ENCODE measurements at places on chromosomes 6 and 20.

GRCh38 chr20:58179432-58180099 lies 48.9 kb downstream of the ANKRD60 start:
- peak; percentile 74 for DNase-seq

DNA sequence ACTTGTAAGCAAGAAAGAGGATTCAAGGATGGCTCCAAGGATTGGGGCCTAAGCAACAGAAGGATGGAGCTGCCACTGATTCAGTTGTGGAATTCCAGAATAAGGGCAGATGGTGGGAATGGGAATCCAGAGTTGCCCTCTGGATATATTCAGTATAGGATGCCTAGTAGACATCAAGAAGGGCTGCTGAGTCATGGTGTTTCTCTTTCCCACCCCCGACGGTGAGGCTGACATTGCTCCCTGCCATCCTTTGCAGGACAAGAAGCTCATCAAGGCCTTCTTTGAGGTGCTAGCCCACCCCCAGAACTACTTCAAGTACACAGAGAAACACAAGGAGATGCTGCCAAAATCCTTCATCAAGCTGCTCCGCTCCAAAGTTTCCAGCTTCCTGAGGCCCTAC lies 11.2 kb upstream of the ZNF76 start:
- no peak for DNase-seq

DNA sequence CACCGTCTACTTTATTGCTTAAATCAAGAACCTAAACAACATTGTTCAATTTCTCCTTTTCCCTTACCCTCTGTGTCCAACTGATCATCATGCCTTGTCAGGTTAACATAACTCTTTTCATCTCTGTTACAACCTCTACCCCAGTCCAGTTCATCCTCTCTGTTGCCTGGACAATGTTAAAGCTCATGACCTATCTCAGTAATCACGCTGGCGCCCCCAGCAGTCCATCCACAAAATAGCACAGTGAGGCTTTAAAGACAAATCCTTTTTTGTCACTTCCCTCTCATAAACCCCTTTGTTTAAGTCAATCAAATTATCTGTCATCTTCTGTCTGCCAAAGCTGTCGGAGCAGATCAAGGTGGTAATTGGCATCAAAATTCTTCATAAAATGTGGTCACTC lies 140.1 kb downstream of the QKI start:
- DNase-seq = peak; percentile 70

GRCh38 chr6:159959165-159959975 lies 9.5 kb upstream of the IGF2R start:
- DNase-seq = no peak

- no peak for DNase-seq
These were observed 98.0 kb downstream of the RPP40 start for GRCh38 chr6:4905826-4906225.

DNA sequence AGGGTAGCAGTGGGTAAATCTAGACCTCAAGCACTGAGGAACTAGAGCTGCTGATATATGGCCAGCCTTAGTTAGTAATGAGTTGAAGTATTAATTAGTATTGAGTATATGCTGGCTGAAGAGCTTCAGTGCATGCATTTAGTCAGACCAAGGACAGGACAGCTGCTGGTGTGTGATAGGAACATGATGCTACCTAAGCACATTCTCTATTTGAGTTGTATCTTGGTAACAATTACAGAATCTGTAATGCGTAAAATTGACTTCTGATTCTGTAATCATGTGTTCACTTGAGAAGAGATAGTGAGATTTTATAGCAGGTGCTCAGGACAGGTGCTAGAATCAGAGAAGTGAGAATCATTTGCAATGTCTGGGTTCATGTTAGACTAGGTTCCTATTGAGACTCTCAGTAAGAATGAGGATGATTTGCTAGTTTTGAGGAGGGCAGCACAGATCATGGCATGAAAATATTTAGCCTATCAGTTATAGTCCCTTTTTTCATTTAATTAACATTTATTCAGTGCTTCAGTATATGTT lies 369.4 kb upstream of the HS3ST5 start:
- no peak for DNase-seq

DNA sequence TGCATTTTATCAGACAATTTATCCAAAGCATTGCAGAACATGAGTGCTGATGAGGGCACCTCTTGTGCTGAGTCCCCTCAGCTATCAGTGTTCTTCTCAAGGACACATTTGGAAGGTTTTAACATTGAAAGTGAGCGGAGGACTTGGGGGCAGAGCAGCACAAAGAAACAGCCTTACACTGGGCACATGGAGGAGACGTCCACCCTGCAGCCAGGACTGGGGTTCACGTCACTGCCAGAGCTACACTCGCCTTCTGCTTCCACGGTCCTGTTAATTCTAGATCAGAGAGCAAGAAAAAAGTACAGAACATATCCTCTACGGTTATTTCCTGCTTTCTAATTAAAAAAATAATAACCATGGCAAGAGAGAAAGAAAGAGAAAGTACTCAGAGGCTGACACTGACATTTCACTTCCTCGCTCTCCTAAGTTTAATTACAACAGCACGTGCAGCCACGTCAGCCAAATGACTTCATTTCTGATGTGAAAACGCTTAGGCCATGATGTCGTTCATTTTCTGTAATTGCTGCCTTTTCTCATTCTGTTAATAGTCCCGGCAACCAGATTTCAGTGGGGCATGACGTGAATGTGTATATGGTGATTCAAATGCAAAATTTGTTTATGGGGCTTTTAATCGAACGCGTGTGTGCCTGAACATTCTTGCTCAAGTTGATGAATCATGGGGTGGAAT lies 5.1 kb downstream of the PRND start:
- no peak for DNase-seq

DNA sequence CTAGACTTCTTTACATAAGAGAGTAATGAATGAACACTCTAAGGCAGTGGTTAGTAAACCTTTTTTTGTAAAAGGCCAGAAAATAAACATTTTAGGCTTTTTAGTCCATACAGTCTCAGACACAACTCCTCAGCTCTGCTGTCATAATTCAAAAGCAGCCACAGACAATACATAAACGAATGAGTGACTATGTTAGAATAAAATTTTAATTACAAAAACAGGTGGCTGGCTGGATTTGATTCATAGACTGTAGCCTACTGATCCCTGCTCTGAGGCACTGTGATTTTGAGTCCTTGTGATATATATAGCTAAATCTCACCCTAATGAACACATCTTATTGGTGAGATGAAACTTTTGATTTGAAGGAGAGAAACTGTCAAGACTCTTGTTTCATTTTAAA lies 155.1 kb downstream of the AIG1 start:
- no peak for DNase-seq

GRCh38 chr6:15366003-15366535 lies 120.2 kb downstream of the JARID2 start:
- DNase-seq = no peak

GRCh38 chr6:11805259-11806053 lies 26.9 kb upstream of the ADTRP start:
- DNase-seq = no peak

DNA sequence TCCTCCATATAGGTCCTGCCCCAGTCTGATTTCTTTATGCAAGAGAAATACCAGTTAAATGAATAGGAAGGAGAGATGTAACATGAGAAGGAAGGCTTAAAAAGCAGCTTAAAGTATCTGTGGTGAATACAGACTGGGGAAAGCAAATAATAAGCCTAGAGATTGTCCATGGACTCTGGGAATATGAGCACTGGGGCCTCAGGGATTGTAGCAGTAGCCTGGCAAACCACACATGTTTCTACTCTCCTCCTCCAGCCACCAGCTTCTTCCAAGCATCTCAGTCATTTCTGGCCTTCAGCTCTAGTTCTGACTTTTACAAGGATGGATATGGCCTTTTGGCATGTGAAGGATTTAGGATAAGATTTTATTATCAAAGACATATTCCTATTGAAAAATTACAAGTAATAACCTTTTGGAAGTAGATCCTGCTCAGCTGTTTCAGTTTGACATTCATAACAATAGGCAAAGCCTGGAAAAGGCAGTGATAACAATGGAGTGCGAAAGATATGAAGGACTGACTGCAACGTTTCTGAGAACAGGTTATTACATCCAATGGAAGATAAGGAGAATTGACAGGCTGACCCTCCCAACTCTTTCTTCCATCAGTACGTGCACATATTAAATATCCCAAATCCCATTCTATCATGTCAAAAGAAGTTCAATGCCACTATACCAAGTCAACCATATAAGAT lies 41.6 kb downstream of the CYP39A1 start:
- DNase-seq = no peak

DNA sequence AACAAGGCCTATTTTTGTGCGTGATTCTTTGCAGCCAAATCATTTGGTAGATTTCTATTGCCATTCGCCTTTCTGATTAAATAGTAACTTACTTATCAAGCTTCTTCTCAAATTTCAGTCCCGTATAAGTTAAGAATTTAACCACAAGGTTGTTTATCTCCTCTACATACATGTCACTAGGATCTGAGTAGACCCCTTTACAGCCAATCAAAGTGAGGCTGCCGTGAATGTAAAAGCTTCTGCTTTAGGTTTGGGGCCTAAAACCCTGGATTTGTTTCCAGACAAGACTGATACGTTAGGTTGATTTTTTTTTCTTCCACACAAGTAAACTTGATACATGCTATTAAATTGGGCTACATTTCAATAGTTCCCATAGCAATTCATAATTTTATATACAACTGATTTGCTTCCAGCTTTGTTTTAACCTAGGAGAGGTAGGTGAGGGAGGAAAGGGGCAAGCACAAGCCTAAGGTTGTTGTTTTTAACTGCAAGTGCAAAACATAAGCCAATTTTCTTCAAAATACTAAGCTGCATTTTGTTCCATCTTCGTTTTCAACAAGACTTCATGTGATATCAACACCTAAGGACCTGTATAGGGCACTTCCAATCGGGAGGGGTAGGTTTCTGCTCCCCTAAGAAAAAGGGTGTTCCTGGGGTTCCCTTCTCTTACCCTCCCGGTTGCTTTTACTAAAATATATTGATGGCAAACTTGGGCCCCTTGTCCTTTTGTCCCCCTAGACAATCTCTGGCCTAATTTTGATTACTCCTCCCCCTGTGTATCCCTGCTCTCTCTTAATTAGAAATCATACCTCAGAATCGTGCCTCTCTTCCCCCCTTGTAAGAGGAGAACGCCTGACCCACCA lies 1.7 kb downstream of the RANBP9 start:
- DNase-seq = no peak

DNA sequence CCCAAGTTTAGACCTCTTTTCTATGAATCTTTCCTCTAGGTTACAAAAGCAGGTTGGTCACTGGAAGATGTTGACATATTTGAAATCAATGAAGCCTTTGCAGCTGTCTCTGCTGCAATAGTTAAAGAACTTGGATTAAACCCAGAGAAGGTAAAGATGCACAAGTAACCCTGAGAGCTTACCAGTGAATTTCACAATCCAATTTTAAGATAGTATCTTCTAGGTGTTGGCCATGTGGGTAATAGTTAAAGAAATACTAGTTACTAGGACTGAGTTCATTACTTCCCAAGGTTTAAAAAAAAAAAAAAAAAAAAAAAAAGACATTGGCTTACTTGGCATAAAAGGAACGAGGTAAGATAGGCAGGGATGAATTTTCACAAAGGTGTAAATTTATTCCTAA lies 11.3 kb downstream of the TCP1 start:
- no peak for DNase-seq

DNA sequence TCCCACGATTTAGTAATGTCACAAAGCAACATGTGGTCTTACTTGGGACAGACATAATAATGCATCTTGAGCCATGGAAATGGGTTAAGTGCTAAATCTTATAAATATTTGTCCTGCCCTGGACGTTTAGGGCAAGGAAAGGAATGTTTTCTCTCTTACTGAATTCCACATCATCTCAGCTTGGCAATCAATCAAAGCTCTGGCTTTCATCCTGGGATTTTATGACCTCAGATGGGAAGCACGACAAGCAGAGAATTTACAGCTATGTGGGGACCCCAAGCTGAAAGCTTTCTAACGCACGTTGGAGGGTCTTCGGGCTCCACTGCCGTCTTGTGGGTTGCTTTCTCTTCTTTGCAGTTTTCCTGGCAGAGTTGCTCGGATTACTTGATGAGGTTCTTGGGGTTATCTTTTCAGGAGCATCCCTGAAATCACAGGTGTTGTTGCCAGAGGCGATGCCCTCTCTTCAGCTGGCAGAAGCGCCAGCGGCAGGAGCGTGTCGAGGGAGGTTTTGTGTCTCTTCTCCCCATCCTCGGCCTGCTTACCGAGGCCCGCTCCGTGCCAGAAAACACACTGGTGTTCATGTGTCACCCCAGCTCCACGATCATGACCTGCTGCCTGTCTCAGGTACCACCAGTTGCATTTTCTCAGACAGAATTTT lies 73.4 kb upstream of the FRMD1 start:
- no peak for DNase-seq

GRCh38 chr20:25077610-25078169 lies 4.3 kb downstream of the VSX1 start:
- DNase-seq = no peak

DNA sequence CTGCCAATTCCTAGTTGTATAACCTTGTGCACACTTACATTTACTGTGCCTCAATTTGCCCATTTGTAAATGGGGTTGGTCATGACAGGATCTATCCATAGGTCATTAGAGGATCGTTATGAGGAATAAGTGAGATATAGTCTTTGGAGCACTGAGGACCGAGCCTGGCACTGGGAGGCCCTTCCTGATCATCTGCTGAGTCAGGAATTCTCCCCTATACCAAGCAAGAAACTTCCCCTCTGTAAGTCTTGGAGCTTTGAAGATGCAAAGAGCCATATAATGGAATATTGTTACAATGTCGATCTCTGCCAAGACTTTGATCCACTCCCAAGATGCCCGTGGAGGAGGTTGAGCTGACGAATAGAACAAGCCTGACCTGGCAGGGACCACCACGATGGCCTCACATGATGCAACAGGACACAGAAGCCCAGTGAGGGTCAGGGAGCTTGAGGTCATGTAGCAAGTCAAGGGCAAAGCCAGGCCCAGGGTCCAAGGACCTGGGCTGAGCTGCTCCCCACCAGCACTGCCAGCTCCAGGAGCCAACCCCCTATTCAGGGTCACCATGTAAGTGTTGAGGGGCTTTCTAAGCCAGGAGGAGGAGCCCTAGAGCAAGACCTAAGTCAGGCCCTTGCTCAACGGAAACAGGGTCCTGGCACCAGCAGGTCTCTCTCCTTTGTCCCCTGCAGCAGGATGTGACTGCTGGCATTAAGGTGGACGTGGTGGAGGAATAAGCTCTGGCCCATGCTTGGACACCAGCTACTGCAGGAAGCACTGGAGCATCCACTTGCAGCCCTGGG lies 16.7 kb downstream of the PDRG1 start:
- DNase-seq = no peak

- DNase-seq = no peak
These were observed 585 bp upstream of the DSE start for GRCh38 chr6:116369964-116370759.

DNA sequence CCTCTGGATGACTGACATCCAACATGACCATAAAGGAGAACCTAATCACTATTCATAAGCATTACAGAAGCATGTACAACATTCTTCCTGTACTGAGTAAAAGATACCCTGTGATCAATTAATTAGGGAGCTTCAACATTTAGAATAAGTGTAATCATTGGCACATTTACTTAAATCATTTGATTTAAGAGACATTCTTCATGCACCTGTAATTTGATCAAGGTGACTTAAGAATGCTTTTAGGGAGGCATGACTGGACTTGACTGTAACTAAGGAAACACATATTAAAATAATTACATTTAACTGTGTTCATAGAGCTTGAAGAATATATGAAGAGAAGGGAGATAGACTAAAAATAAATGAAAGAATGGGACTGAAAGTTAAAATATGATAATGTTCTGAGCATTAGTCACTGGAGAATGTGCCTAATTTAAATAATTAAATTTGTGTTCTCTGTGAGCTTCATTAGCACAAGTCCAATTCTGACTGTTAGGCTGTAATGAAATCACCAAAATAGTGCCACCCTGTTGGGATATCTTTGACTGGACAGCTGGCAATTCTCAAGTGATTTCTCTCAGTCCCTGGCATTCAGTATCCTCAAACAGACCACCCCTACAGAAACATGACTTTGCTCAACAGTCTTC lies 295.5 kb upstream of the ADGRB3 start:
- DNase-seq = no peak

All from ascending aorta (tissue), 2 donors.